ENCODE measurements at places on chromosomes 11 and 22. TPM values are rescaled to one million over a fixed set of nuclear protein-coding genes. Genes with fewer than 3 reads are reported as not detected.

DNA sequence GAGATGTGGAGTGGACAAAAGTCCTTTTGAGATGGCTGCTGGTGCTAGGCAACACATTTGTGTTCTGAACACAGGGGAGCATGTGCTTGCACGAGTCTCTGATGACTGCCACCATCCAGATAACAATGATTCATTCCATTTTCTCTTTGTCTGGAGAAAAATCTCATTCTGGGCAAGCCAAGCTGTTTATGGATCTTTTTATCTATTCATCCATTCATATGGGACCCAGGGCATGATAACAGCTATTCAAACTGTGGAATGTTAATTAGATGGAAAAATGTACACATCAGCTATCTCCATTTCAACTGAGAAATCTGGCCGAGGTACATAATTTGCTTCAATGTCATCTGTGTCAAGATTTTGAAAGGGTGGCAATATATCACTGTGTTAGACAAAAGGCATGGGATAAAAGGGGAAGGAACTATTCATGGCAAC, 117.5 kb upstream of the ZBED5 start:
- H3K36me3 ChIP-seq = no peaks in the 10 kb centered on the region
- H3K4me3 ChIP-seq = no peak overlapping the region
- peaks cover 29% of the 10 kb centered on the region for H3K27me3 ChIP-seq
- DNase-seq = no peak
- H3K4me1 ChIP-seq = no peaks in the 10 kb centered on the region
- H3K27ac ChIP-seq = no peak overlapping the region

DNA sequence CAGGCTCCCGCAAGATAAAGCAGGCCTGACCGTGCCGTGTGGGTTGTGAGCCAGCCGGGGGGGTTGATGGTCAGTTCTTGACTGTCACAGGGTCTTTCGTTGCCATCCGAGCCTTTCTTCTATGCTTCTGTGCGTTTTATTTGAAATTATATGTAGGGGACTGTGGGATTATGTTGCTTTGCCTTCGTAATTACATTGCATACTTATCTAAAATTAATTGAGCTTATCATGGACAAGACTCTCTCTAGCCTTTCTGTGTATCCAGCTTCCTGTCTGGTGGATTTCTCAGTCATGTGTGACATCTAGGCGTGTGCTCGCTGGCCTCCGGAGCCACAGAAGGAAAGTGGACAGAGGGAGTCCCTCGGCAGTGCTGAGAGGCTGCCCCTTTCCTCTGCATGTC, 93.2 kb downstream of the TBC1D22A start:
- no peak for DNase-seq
- H3K27me3 ChIP-seq = no peaks in the 10 kb centered on the region
- H3K4me3 ChIP-seq = no peak overlapping the region
- H3K4me1 ChIP-seq = peaks cover 9% of the 10 kb centered on the region

DNA sequence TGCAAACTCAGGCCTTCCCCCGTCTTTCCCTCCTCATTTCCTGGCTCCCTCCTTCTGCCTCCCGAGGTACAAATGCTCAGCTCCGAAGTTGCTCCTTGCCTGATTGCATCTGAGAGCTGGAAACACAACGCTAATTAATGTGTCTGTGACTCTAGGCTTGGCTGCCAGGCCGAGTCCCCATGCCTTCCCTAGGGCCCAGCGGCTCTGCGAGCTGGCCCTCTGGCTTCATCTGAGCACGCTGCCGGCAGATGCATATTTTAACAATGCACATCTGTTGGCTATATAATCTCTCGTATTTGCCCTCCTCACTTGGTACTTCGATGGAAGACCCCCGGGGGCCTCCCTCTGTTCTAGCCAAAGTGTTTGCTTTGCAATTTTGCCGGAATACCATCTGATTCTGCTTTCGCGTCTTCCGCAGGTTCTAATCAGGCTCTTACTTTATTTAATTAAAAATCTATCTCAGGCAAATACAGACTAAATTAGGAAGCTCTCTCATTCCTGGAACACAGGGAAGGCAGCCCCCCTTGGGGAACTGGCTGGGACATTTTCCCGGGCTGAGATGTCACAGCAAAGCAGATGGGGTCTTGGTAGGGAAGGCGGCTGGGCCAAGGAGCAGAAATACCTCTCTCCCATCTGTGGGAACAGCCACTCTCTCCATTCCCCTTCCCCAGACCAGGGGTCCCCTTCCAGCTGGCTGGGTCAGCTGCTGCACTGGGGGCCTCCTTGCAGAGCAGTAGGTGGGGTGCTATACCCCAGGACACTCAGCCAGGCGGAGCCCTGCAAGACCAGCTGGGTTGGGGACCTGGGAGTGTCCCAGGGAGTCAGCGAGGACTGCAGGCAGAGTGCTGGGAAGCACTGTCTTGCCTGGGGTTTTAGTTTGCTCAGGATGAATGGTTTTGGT, 162.8 kb downstream of the ST3GAL4 start:
- H3K27ac ChIP-seq = no peak overlapping the region
- peaks cover 7% of the 10 kb centered on the region for H3K4me1 ChIP-seq
- peaks cover 24% of the 10 kb centered on the region for H3K36me3 ChIP-seq
- peaks cover 3% of the 10 kb centered on the region for H3K27me3 ChIP-seq
- DNase-seq = no peak
- no peak overlapping the region for H3K4me3 ChIP-seq

NLRP14 gene
- total RNA-seq = not detected

GRCh38 chr11:71465054-71465453, 12.1 kb downstream of the NADSYN1 start:
- H3K27ac ChIP-seq = no peak overlapping the region
- no peak overlapping the region for H3K4me3 ChIP-seq
- no peaks in the 10 kb centered on the region for H3K27me3 ChIP-seq
- no peak for DNase-seq
- peaks cover 47% of the 10 kb centered on the region for H3K36me3 ChIP-seq
